ENCODE measurements at places on chromosomes 1 and 21.

GRCh38 chr1:245588116-245588639 is 433.4 kb downstream of the KIF26B start:
- DNase-seq = no peak

- no peak for DNase-seq
Measured at GRCh38 chr1:231808116-231808515, 181.5 kb downstream of the DISC1 start.

DNA sequence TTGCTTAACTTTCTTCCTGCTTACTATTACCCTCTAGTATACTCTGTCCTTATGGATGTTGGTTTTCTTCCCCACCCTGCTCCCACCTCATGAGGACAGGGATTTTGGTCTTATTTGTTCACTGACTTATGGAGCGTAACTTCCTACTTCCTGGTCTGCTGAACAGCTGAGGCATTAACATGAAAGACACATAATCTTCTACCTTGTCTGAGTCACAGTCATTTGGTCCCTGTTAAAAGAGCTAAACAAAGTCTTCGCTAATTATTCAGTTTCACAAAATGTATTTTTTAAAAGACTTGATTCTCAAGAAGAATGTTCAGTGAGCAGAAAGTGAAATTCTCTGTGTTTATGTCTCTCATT is 18.5 kb downstream of the RNASEL start:
- DNase-seq = no peak

GRCh38 chr1:18473195-18473815 is 7.4 kb upstream of the KLHDC7A start:
- DNase-seq = no peak

GRCh38 chr1:231216498-231216897 is 24.5 kb upstream of the GNPAT start:
- no peak for DNase-seq

GRCh38 chr1:33093004-33093403 is 12.1 kb downstream of the AZIN2 start:
- no peak for DNase-seq

- DNase-seq = no peak
Measured at GRCh38 chr1:230026572-230026971, 40.5 kb upstream of the GALNT2 start.

DNA sequence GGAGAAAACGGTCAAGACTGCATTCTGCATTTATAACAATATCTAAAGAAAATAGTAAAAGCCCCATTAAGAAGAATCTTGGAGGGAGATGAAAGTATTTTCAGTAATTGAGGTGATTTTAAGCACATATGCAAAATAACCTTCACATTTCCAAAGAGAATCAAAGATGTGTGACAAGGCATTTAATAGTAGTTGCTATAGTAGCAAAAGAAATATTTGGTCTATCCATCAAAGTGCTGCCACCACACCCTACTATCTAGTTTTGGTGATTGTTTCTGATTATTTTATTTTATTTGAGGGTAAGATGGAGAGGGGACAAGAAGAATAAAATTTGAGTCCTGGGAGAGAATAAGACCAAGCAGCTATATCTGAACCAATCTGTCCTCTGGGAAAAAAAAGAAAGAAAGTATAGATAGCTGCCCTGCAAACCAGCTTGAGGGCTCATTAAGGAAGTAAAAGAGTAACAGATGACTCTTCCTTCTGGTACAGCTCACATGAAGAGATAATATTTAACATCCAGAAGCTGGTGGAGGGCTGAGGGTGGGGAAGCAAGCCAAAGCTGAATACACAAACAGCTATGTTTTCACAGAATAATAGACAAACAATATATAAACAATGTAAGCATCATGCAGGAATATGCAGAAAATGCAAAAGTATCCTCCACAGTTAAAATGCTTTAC is 47.2 kb upstream of the RASAL2 start:
- DNase-seq = no peak

- DNase-seq = no peak
Measured at GRCh38 chr1:7630378-7630777, 140.7 kb upstream of the VAMP3 start.

- no peak for DNase-seq
Measured at GRCh38 chr1:53942127-53942957, 3.2 kb downstream of the IFT25 start.

DNA sequence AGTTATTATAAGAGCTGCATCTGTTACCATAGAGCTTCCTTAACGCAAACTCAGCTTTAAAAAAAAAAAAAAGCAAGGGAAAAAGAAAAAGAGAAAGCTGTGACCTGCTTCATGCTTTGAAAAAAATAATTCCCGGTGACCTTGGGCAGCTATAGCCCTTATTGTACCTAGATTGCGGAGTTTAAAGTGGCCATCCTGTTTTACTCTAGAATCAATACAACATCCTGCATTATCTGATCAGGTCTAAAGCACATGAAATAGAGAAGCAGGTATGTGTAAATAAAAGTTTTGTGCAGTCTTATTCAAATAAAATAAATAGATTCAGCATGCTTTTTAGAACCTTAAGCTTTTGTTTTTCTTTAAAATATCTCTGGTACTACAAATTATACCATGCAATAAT is 126.8 kb upstream of the KIAA1614 start:
- no peak for DNase-seq
